ENCODE measurements at places on chromosomes 3 and 15.
A peak's percentile ranks its signal among the peaks of the same experiment; 100 is the strongest.

DNA sequence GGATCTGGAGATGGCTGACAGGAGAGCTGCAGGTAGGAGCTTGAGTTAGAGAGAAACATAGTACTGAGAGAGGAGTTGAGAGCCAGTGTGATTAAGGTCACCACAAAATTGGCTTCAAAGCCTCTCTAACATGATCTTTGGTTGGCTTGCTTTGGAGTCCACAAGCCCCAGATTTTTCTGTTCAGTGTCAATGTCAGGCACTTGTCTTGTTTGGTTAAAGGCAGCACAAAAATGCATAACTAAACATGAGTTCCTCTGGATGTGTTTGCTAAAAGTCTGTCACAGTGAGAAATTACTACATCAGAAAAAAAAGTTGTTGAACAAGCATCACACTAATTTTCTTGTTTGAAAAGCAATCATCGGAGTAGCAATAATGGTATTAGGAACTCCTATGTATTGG lies 440.5 kb downstream of the NTRK3 start:
- DNase-seq = no peak

DNA sequence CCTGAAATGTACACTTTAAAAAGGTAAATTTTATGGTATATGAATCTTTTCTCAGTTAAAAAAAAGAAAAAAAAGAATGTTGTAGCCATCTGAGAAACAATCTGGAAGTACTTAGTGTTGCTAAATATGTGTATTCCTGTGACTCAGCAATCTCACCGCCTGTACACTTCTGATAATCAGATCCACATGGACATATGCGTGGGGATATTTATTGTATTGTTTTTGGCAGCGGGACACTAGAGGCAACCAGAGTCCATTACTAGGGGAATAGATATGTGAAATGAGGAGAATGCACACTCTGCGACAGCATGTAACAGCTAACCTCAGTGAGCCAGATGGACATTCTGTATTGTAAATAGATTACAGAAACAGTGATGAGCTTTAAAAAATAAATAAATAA lies 65.4 kb downstream of the AQP9 start:
- no peak for DNase-seq

GRCh38 chr3:71247221-71247957 lies 336.1 kb downstream of the FOXP1 start:
- DNase-seq = peak; percentile 61

GRCh38 chr15:40251486-40252140 lies 12.8 kb downstream of the PAK6 start:
- no peak for DNase-seq

- DNase-seq = no peak
Observed at GRCh38 chr15:82674873-82675272, 27.7 kb upstream of the CPEB1 start.

All from mammary epithelial cell (primary cell).